ENCODE measurements at places on chromosomes 6 and 20.

DNA sequence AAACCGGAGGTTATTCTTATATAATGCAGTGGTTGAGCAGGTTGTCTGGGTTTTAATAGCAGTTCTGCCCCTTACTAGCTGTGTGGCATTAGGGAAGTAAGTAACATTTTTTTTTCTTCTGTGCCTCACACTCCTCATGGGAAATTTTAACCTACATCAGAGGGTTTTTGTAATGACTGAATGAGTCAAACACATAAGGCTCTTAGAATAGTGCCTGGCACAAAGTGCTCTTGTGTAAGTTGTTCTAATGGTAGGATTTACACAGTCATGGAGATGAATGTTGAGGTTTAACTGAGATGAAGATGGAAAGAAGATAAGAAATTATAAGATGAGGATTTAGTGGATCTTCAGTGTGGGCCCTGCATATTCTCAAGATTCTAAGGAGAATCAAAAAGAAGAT is 68.4 kb upstream of the PHIP start:
- no peak for DNase-seq

DNA sequence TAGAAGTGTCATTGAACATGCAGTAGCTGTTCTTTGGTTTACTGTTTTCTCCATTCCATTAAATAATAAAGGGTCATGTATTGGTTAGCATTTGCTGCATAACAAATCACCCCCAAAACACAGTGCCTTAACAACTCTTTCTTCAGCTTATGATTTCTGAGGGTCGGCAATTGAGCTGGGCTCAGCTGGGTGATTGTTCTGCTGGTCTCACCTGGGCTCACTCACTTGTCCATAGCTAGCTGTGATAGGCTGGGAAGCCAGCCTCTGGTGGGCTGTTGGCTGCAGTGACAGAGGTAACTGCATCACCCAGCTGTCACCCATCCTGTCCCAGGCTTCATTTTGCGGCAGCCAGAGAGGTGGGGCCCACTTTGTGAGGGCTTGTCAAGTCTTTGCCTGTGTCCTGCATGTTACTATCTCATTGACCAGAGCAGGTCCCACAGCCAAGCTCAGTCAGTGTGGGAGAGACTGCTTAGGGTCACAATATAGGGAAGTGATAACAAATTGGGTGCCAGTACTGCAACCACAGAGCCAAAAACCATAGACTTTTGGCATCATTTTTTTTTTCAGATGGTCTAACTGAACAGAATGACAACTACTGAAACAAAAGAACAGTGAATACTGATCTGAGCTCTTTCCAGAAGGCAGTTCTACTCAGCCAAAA is 76.9 kb downstream of the SYNDIG1 start:
- no peak for DNase-seq

- no peak for DNase-seq
These were observed 3.6 kb downstream of the MRGBP start for GRCh38 chr20:62799873-62800272.

GRCh38 chr20:11849976-11850670 is 67.6 kb upstream of the BTBD3 start:
- DNase-seq: no peak

DNA sequence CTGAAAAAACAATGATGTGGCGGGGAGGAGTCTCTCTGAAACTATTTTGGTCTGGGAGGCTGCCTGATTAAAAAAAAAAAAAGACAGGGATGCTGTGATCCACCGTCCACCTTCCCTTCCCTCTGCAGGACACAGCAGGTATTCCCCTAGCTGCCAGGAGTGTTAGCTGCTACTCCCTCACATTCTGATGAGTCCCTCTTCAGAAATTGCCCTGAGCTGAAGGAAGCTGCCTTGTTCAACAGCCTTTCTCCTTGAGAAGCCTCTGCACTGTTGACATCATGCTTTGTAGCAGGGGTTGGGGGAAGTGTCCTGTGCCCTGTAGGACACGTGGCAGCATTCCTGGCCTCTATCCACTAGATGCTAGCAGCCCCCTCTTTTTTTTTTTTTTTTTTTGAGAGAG is 71.7 kb upstream of the ZMYND8 start:
- no peak for DNase-seq

DNA sequence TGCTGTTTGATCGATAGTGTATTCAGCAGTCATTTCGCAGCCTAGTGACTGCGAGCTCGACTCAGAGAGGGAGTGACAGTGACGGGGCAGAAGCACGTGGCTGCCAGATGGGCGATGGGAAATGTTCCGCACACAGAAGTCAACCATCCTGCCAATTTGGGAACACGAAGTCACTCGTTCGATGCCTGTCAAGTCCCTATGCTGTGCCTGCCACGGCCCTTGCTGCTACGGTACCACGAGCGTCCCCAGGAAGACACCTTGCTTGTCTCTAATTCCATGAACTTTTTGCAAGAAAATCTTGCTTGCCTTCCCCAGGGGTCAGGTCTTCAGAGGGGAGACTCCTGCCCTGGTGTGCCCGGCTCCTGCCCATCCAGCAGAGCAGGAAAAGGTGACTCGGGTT is 17.0 kb upstream of the STX16 start:
- no peak for DNase-seq

GRCh38 chr20:32152421-32153155 is 43.1 kb downstream of the TM9SF4 start:
- no peak for DNase-seq

DNA sequence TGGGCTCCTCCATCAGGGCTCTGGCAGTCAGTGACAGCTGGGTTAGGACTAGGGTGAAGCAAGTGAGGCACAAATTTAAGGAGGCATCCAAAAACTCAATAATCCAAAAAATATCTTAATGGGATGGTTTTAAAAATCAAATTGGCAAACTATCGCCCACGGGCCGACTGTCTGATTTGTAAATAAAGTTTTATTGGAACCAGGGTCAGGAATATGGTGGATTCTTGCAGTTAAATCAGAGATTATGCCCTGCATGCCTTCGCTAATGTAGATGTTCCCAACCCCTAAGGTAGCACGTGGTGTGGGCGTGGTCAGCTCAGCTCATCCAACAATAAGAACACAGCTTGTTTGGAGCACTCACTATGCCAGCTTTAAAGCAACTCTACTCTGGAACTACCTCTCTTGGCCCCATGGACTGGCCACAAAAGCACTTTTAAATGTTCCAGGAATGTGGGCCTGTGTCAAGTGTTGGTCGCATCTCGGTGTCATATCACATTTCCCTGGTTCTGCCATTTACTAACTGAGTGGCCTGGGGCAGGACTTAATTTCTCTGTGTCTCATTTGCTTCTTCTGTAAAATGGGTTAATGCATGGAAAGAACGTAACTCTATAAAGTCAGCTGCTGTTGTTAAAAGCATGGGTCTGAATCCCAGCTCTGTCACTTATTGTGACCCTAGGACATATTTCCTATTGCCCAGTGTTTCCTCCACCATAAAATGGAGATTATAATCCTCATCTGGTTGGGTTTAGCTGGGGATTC is 7.0 kb downstream of the TP53RK start:
- DNase-seq: no peak

- DNase-seq: no peak
These were observed 96.2 kb upstream of the MAP7 start for GRCh38 chr6:136646377-136646776.

GRCh38 chr6:110534731-110535492 is 58.5 kb upstream of the SLC22A16 start:
- DNase-seq: no peak

DNA sequence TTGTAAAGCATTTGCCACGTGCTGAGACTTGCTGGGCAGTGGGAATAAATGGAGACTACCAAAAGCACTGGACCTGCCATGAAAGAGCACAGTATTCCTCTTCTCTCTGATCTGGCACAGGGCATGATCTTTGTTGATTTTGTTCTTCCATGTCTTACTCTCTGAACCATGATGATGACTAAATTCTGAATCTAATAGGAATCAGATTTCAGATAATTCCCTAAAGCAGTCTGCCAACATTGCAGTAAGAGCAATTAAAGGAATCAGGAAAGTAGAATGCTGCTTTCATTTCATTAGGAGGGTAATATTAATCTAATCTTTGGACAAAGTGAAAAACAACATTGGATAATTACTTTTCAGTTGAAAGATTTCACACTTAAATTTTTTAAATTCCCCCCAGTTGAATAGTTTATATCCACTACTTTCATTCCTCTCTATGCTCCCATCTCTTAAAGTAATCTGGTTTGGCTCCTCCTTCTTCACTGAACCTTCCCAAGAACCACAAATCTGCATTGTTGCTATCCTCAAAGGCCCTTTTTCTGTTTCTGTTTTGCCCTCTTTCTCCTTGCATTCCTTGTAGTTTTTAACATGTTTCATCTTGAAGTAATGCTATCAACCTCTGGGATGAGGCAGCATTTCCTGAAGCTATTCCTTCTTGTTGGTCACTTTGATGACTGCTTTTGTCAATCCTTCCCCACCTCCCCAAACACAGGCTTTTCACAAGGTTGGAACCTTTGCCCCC is 243.2 kb upstream of the TENT5A start:
- DNase-seq: no peak

Measured in CD4-positive, alpha-beta T cell treated with Interleukin-10 for 1 hour (primary cell).